Activated CD4-positive, alpha-beta T cell treated with anti-CD3 and anti-CD28 coated beads, Interleukin-2, amount 50 U/mL, for 24 hours (primary cell): ENCODE measurements at places on chromosomes 13 and 19.
A peak's percentile ranks its signal among the peaks of the same experiment; 100 is the strongest.

GRCh38 chr13:28022848-28023518 lies 34.5 kb upstream of the URAD start:
- DNase-seq: no peak

GRCh38 chr19:29941828-29942403 lies at the start of gene URI1:
URI1 (plus strand) TSS chr19:29942239; CDS start chr19:29942548, 309 bp downstream.
- peak; percentile 98 for DNase-seq

- DNase-seq: no peak
Measured at GRCh38 chr13:108742701-108743451, 113.5 kb downstream of the MYO16 start.

- DNase-seq: no peak
Measured at GRCh38 chr13:43089912-43090498, 66.6 kb downstream of the DNAJC15 start.

- no peak for DNase-seq
Measured at GRCh38 chr13:54775501-54776191, 1747.0 kb downstream of the OLFM4 start.

- no peak for DNase-seq
Measured at GRCh38 chr13:29081036-29081435, 260.9 kb downstream of the MTUS2 start.

DNA sequence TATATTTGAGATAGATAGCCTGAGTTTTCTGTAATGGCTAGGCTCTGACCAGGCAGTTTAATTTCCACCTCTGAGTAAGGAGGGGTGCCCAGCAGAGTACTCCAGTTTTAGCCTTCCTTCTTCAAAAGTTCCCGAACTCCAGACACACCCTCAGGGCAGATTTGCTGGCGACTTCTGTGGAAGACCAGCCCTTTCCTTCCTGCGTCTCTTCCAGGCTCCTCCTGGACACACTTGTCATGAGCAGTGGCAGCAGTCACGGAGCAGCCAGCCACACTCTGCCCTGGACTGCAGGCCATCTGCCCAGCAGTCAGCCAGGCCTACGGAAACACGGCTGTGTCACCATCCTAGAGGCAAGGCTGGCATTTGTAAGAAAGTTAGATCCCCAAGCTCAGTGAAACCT lies 6.6 kb upstream of the FLT1 start:
- no peak for DNase-seq

- no peak for DNase-seq
Measured at GRCh38 chr13:76570510-76570971, 315.7 kb downstream of the KCTD12 start.

- no peak for DNase-seq
Measured at GRCh38 chr13:105471673-105472072, 1063.8 kb downstream of the EFNB2 start.

DNA sequence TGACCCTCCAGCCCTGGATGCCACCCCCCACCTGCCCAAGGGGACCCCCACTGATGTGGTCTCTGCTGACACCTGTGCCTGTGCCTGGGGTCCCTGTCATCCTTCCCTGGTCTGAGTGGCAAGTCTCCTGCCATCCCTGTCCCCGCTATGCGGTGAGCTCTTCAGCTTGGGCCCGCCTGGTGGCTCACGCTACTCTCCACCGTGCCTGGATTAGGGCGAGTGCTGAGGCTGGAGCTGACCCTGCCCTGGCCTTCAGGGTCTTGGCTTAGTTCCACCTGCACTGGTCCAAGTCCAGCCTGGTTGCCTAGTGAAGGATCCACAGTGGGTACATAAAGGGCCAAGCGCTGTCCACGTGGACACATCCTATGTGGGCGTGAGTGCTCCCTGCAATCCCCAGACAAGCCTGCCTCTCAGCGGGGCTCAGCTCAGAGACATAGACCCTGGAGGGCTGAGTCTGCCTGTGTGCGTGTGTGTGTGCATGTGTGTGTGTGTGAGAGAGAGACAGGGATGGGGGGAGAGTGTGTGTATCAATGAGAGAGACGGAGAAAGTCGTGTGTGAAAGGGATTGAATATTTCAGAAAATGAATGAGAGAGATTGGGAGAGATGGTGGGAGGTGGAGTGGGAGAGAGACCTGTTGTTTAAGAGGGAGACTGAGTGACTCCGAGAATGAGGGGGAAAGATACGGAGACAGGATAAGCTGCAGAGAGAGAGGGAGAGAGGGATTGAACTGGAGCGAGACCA lies 22.1 kb downstream of the WTIP start:
- no peak for DNase-seq

DNA sequence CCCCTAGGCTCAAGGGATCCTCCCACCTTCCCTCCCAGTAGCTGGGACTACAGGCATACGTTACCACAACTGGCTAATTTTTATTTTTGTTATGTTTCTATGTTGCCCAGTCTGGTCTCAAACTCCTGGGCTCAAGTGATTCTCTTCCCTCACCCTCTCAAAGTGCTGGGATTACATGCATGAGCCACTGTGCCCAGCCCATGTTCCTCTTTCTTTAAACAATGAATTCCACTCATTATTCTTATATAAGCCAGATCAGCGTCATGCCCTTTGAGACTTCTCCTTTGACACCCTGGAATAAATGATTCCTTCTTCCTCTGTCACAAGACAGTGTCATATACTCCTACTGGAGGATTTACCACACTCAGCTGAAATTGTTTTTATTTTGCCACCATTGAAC lies 519.9 kb upstream of the SPRY2 start:
- no peak for DNase-seq

- no peak for DNase-seq
Measured at GRCh38 chr13:110403315-110403714, 96.2 kb downstream of the COL4A2 start.

DNA sequence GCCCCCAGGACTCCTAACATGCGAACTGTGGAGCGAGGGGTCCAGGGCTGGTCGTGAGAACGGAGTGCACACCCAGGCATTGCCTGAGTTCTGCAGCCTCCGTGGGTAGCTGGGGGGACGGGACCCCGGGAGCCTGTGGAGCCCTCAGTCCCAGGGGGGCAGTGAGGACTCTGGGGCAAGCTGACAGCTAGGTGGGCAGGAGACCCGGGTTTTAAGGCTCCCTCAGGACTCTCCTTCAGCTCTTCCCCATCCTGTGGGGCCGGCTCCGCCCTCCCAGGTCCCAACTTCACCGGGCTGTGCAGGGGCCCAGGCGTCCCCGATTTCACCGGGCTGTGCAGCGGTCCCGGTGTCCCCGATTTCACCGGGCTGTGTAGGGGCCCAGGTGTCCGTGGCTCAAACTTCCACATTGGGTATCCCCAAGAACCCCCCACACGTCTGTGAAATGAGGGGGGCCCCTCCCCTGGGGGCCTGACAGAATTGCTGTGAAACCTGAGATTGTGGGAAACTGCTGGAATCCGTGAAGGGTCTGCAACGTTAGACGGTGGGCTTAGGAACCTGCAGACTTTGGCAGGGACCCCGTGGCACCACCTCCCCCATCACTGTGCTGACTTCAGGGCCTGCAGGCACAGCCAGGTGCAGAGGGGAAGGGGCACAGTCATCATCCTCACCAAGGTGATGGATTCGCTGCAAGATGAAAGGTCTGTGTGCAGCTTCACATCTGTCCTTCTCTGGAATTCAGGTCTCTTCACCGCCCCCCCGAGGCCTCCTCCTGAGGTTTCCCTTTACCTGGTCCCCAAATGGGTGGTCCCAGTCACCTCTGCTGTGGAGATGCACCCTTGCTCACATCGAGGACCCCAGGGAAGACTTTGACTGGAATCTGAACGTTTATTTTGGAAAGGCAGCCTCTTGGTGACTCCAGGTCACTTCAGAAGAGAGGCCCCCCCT lies 73.2 kb upstream of the MCF2L start:
- no peak for DNase-seq

- DNase-seq: no peak
Measured at GRCh38 chr19:3575260-3575741, 2.6 kb downstream of the HMG20B start.

DNA sequence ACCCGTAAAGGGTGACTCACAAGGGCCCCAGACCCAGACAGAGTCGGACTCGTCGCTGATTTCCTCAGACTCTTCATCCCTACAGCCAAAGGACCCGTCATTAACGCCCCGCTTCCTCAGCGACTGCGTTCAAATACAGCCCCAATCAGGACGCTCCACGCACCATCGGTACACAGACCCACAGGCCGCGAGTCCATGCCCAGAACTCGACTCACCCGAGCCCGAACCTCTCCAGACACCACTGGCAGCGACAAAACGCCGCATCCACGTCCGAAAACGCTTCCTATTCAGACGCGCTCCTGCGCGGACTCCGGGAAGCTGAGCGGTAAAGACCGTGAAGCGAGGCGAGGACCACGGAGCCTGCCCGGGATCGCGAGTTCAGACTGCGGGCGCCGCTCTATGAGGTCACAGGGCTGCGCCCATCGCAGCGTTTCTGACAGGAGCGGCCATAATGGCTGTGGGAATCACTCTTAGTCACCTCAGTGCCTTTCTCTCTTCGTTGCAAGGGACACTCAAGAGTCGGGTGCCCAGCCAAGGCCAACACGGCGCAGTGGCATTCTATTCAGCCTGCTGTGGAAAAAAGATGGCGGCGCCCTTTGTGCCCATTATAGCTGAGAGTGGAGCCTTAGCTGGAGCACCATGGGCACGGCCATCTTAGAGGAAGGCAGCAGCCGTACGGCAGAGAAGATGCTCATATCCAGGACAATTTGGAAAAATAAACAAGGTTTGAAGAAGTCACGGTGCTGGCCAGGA lies at the start of gene ZNF614:
Gene ZNF614 (minus strand): TSS at position 353 of the 753 bp plus-strand sequence. CDS start 2,634 bp downstream, outside the sequence.
- peak; percentile 79 for DNase-seq

DNA sequence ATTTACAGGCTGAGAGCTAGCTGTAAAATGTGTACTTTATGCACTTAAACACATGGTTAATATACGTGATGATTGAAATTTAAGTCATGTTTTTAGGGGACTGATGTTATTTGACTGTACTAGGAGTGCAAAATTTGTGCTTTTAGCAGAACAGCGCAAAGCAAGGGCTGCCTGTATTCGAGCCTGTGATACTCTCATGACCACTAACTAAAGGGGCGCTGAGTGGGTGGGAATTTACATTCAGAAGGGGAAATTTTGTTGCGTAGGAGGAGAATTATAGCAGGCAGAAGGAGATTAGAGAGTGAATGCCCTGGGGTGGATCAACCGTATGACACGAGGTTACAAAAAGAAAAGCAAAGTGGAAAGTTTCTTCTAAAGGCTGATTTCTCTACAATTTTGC lies 271.8 kb upstream of the HTR2A start:
- DNase-seq: no peak

GRCh38 chr19:50534478-50534877 lies 20.8 kb upstream of the ASPDH start:
- DNase-seq: no peak

DNA sequence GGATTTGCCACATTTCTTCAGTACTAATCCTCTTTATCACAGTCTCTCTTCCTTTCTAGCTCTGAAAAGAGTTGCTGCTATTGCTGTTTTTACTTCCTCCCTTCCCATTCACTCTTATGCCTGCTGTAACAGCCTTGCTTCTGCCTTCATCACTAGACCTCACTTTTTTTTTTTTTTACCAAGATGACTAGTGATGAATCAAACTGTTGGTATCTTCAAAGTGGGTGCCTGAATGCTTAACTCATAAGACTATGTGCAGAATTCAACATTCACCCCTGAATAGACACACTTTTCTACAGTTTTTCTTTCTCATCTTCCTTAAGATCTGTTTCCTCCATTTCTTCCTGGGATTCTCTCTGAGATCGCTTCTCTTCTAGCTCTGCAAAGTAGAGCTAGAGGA lies 217.2 kb upstream of the HTR2A start:
- no peak for DNase-seq

GRCh38 chr19:5231857-5232678 lies 108.5 kb downstream of the PTPRS start:
- no peak for DNase-seq

- DNase-seq: no peak
Measured at GRCh38 chr19:52336791-52337381, 843 bp downstream of the ZNF610 start.

- DNase-seq: no peak
Measured at GRCh38 chr13:107208889-107209288, 641.0 kb upstream of the ARGLU1 start.

DNA sequence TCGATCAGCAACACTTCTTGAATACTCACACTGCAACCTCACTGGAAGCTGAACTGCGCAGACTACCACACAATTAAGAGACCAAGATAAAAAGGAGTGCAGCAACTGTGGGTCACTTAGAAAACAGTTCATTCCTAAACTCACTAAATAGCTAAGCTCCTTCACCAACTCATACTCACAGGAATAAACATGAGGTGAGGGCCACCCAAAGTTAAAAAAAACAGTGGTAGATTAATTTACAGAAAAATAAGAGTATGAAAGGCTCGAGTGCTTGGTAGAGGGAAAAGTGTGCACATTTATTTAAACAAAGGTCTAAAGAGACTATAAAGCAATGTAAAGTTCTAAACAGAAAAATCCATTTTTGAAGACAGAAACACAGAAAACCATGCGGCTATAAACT lies 7.6 kb downstream of the ANKRD10 start:
- DNase-seq: no peak

DNA sequence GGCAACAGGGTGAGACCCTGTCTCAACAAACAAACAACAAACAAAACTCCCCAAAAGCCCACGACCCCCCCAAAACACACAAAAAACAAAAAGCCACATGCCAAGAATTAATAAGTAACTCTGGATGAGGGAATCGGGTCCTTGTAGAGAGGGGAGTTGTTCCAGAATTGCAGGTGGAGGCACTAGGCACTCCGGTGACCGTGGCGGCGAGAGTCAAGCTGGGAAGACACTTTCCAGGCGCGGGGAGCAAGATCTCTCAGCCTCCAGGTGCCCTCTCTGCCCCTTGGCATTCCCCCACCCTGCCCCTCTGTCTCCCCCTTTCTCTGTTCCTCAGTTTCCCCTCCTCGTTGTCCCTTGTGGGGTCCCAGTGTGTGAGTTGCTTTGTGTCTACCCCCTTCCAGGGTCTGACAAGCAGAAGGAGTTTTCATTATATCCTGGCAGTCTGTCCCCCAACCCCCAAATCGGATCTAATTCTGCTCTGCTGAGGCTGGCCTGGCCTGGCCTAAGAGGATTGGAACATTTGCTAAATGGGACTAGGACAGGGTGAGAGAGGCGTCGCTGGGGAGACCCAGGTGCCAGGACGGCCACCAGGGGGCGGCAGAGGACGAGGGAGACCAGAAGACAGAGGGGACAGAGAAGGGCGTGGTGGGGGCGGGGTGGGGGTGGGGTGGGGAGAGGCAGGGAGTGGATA lies 8.3 kb upstream of the CRX start:
- DNase-seq: peak; percentile 70

DNA sequence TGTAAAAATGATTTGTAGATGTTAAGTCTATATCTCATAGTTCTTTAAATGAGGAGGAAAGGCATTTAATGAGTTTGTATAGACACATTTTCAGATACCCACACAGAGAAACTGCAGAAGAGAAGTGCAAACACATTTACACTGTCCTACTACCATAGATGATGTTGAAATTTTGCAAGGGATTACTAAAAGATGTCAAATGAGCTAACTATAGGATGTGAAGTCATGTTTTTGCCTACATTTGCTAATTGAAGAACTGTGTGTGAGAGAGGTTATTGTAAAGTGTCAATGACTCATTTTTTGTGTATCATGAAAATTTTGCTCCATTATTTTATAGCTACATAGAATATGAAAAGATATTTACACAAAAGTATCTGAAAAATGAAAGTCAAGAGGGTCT lies 178.9 kb downstream of the ITGBL1 start:
- DNase-seq: no peak
